Colonic mucosa (tissue), 4 donors: ENCODE measurements at places on chromosomes 4 and X. TPM values are rescaled to one million over a fixed set of nuclear protein-coding genes. Genes with fewer than 3 reads are reported as not detected.

Gene GAGE12C
- not detected for total RNA-seq

Gene AIMP1
- 45.1 TPM for total RNA-seq

Gene ETDA
- not detected for total RNA-seq

Gene NUDT11
- not detected for total RNA-seq

Gene GYPA
- 0.27 TPM for total RNA-seq

Gene CT45A10
- total RNA-seq, result 0.49 TPM

Gene ZNF185
- 4.5 TPM for total RNA-seq

Gene LDB2
- total RNA-seq, result 3.2 TPM

Gene GAGE13
- total RNA-seq, result not detected

Gene UTP3
- 22.8 TPM for total RNA-seq

Gene PLXNB3
- total RNA-seq, result 3.7 TPM

Gene PAGE4
- total RNA-seq, result not detected

Gene ADAMTS3
- 0.15 TPM for total RNA-seq

Gene PRICKLE3
- 25.5 TPM for total RNA-seq

Gene NHSL2
- 4.1 TPM for total RNA-seq

Gene DDIT4L
- 0.72 TPM for total RNA-seq

Gene SLC25A4
- 44.6 TPM for total RNA-seq

Gene HSD17B13
- 0.77 TPM for total RNA-seq

Gene MAGEC1
- not detected for total RNA-seq

Gene CSAG1
- total RNA-seq, result not detected

Gene GLRA3
- total RNA-seq, result not detected

Gene NXF2
- not detected for total RNA-seq

Gene GAK
- total RNA-seq, result 198 TPM

Gene CTAG1A
- not detected for total RNA-seq
